ENCODE measurements at places on chromosomes 13 and 19.

DNA sequence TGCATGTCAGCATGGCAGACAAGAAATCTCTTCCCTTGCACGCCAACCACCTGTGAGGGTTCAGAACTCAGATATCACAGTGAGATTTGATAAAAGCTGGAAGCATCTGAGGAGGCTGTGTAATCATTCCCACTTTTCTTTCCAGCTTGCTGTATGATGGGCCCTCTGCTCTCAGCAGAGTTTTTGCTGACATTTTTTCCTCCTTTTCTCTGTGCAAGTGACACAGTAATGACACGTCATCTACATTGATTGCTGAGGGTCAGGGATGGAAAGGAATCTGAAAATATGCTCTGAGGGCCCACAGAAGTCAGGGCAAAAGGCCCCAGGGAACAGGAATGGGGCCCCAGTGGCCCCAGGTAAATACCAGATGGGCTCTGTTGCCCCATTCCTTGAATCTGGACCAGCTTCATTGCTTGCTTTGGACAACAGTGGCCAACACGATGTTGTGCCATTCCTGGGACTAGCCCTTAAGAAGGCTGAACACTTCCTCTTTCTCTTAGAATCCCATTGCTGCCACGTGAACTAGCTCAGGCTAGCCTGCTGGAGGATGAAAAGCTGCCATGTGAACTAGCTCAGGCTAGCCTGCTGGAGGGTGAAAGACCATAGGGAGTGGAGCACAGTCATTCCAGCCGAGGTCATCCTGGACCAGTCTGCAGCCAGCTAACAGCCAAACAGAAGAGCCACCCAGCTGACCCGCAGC lies 68.2 kb downstream of the CACNA1A start:
- DNase-seq = no peak

GRCh38 chr19:7914099-7914498 lies 531 bp upstream of the TGFBR3L start:
- DNase-seq = no peak

- DNase-seq = no peak
These were observed 849.2 kb upstream of the GPC6 start for GRCh38 chr13:92377396-92377795.

DNA sequence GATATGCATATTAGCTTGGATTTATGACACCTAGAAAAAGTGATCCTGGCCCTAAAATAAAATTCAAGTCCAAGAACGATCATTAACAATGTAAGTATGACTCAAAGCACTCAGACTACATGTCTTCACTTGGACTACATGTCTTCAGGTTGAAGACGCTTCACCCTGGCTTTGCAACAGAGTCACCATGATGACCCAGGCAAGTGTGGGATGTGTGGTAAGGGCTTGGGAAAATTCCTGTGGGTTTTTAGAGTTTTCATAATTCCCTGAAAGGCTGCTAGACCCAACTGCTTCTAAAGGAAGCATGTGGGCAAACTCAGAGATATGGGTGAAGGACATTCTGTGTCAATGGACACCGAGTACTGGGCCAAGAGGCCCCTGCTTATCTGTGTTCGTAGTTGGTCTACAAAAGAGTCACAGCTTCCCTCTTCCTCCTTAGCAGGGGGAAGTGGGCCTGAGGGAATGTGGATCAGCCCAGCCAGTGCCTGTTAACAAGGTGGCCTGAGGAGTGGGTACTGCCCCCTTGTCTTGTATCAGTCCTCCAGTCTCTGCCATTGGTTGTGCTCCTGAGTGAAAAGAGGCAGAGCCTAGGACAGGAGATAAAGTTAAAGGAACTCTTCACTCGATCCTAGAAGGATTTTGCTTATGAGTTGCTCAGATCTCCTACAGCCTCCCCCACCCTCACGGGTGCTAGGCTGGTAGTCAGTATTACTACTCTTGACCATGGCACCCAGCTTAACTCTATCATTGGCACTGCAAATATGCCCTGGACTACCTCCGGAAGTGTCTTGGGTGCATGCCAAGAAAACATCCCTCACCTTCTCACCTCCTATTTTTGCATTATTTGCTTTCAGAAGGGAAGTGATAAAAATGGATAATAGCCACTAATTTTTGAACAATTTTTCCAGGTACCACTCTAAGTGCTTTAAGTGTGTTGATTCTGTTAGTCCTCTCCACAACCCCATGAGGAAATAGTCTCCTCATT lies 406.3 kb downstream of the COG6 start:
- no peak for DNase-seq

- peak; percentile 31 for DNase-seq
These were observed 2.2 kb upstream of the CEACAM6 start for GRCh38 chr19:41753159-41753558.

DNA sequence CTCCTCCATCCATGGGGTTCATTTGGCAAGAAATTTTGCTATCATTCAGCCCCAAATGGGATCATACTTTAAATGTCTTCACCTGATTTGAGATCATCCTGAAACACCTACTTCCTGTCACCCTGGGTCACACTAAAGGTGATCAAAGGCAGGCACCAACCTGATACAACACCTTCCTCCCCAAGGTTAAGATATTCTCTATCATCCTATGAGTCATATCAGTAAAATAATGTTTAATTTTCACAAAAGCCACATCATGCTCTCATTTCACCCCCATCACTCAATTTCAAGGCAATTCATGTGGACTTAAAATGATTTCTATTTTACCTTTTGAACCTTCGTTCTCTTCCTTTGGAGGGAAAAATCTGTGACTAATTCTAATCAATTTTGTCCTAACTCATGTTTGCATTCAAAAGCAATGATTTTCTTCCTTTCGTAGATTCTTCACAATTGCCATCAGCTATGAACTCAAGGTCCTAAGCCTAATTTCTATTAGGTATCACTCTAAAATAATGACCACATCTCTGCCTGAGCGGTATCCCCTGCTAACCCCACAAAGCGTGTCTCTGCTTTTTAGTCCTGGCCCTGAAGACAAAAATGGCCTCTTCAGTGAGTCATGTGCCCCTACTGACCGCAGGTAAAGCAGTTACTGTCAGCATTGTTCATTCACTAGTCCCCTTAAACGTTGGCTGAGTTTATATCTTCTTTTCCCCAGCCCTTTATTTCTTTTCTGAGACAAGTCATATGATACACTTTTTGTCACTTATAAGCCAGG lies 139.0 kb downstream of the SPRY2 start:
- DNase-seq = no peak

DNA sequence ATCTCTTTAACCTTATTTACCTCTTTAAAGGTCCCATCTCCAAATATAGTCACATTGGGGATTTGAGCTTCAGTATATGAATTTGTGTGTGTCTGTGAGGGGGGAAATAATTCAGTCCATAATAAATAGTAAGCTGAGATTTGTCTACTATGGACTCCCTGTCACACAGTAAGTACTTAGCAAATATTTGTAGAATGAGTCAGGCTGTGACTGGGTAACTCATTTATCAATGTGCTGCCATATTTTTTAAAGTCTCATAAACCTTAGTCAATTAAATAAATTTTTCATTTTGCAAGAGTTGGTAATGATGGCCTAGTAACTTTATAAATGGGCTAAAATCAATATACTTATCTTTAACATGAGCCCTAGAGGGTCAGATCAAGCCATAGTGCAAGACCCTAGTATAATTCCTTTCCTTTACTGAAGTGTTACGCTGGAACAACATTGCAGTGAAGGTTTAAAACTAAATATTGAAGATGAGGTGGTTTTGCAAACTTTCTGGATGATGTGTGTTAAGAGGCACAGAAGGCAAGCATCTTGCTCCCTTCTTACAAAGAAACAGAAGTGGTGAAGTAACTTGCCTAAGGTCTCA lies 305.1 kb downstream of the KCNRG start:
- DNase-seq = no peak

DNA sequence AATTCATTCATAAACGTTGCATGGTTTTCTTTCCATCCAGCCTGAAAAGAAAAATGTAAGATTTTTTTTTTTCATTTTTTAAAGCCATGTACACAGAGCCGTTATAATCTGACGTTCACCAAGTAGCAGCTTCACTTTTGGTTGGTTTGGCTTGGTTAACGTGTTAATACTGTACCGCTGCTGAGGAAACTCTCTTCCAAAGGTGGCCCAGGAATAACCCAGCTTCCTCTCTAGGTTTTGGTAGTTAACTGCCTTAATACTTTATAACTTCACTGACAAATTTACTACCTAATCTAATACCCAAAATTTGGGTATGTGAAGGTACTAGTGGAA lies 1.7 kb downstream of the INTS6 start:
- DNase-seq = no peak

DNA sequence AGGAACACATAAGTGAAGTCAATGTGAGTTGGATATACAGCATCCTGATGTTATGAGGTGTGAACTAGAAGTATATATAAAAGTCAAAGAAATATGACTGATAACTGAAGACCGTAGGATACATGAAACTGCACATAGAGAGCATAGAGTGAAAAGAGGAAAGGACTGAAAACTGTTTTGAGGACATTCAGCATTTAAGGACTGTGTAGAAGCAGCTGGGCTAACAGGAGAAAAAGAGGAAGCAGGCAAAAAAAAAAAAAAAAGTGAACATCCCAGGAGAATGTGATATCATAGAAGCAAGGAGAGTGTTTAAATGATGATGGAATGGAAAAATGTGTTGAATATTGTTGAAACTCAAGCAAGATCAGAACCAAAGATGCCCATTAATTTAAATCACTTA lies 363.5 kb downstream of the PCDH20 start:
- DNase-seq = no peak

DNA sequence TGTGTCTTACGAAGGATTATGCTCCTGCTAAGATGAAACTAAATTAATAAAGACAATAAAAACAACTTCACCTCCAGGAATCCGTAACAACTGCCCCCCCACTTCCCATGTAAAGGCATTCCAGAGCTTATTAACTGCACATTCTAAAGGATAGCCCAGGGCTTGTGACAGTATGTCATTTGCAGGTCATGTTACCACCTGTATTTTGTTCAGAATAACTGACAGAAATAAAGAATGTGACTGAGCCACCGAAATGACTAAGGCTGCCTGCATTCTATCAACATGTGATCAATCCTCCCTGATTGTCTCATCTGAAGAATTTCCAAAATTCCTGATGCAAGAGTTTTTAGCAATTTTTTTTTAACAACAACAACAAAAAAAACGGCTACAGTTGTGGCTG lies 117.2 kb downstream of the MIPEP start:
- no peak for DNase-seq

- DNase-seq = no peak
These were observed 160.5 kb downstream of the STK24 start for GRCh38 chr13:98416408-98416807.

DNA sequence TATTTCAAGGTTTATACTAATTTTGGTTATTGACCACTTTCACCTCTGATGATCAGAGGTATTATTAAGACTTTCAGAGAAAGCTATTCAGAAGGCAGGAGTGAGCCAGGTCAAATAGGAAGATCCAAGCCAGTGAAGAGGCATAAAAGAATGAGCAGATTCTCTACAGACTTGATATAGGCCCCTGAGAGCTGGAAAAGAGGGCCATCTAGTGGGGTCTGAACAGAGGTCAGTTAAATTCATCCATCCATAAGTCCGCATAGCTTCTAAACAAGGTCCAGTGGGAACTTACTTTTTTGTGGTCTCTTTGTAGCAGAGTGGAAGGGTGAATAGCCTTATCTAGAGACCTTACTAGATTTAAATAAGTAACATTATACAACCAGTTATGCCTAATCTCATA lies 126.6 kb upstream of the UFM1 start:
- no peak for DNase-seq
